ENCODE measurements at places on chromosomes 7 and 10. TPM values are rescaled to one million over a fixed set of nuclear protein-coding genes. Genes with fewer than 3 reads are reported as not detected.

Gene OR9A2
- not detected for total RNA-seq

Gene IFIT2
- total RNA-seq: 1.5 TPM

Gene OR6V1
- total RNA-seq: not detected

Gene TRIL
- total RNA-seq: 2.9 TPM

Gene TMEM213
- total RNA-seq: not detected

Gene MMP21
- total RNA-seq: 0.08 TPM

Measured in esophagus mucosa (tissue), 1 donor.